ENCODE measurements at places on chromosomes 13 and 19. TPM values are rescaled to one million over a fixed set of nuclear protein-coding genes. Genes with fewer than 3 reads are reported as not detected.

DNA sequence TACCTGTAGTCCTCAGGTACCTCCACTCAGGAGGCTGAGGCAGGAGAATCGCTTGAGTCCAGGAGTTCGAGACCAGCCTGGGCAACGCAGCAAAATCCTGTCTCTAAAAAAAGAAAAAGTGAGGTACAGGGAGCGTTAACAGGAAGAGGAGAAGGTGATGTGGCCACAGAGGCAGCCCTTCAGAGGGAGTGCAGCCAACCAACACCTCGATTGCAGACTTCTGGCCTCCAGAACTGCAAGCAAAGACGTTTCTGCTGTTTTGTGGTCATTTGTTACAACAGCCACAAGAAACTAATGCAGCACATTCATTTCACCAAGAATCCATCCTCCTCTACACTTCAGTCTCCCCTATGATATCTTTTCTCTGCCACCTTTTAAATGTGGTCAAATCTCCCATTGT, 145.2 kb downstream of the USP12 start:
- DNase-seq: no peak

GRCh38 chr13:101527130-101527529, 74.7 kb downstream of the ITGBL1 start:
- DNase-seq: no peak

DNA sequence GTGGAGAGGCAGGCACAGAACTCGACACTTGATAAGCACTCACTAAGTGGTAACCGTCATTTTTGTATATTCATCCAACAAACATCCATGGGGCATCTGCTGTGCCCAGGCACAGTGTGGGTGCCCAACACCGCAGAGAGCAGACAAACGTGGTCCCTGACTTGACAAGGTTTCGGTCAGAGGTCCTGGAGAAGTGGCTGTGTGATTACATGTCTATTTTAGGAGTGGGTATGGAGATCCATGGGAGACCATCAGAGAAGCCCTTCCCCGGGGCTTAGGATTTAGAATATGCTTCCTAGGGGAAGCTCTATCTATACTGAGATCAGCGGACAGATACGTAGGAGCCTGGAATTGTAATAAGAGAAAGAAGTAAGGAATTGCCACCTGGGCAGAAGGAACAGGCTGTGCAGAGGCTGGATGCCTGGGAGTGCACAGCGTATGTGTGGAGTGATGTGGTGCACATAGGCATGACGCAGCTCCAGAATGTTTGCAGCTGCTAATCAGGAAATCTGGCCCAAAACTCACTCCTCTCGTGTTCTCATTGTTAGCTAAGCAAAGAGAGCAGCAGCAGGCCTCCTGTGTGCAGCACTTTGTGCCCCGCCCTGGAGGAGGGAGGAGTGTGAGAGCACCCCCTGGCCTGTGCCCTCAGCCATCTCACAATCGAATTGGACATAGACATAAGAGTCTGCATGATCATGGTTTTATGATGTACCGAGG, 23.0 kb upstream of the IRS2 start:
- DNase-seq: no peak

DNA sequence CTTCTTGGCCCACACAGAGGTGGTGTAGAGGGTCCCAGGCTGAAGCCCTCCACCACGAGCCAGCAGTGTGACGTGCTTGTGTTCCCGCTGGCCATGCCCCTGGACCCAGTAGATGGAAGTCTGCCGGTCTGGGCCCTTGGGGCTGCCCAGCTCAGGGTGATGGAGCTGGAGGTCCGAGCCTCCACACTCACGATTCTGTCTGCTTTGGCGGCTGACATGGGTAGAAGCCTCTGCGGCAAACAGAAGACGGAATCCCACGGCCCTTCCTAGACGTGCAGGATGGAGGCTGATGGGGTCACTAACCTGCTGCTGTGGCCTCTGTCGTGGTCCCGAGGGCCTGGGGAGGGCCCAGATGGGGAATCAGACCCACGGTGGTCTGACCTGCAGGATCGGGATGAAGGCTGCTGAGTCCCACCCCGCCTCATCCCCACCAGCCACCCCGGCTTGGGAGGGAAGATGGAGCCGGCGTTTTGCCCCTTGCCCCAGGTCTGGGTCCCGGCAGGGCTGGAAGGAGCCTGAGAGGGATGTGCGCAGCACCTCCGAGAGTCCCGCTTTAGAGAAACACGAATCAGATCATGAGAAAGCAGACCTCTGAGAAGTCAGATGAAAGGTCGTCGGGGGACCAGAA, 4.4 kb downstream of the TMEM86B start:
- DNase-seq: no peak

GRCh38 chr19:43751466-43752220, 3.1 kb downstream of the SMG9 start:
- DNase-seq: no peak

GRCh38 chr13:110503037-110503901, 58.3 kb downstream of the RAB20 start:
- no peak for DNase-seq

GRCh38 chr19:33823341-33823740, 26.7 kb downstream of the KCTD15 start:
- no peak for DNase-seq

Gene CGB8
- total RNA-seq: not detected

Gene TMEM86B
- 193 TPM for total RNA-seq

Gene MYO1F
- 47.2 TPM for total RNA-seq

Measured in mucosa of gallbladder (tissue), 1 donor.